ENCODE measurements at places on chromosomes 4 and X. TPM values are rescaled to one million over a fixed set of nuclear protein-coding genes. Genes with fewer than 3 reads are reported as not detected.

DNA sequence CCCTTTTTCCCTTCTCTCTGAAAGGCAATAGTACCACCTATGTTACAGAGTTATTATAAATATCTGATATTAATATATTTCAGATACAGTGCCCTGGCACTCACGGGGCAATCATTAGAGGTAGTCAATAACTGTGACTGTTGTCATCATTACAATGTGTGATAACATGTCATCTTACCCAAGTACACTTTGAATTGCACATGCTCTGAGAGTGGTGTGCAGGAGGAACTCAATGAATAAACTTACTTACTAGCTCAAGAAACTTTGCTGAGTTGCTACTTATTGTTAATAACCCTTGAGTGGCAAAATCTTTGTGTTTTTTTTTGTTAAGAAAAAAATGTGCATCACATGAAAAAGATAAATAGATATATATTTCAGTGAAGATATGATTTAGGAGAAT, 275.1 kb upstream of the RASGEF1B start:
- no peak for DNase-seq

- DNase-seq = no peak
Measured at GRCh38 chr4:31236639-31237173, 516.5 kb downstream of the PCDH7 start.

- DNase-seq = no peak
Measured at GRCh38 chr4:26346203-26346620, 25.4 kb downstream of the RBPJ start.

DNA sequence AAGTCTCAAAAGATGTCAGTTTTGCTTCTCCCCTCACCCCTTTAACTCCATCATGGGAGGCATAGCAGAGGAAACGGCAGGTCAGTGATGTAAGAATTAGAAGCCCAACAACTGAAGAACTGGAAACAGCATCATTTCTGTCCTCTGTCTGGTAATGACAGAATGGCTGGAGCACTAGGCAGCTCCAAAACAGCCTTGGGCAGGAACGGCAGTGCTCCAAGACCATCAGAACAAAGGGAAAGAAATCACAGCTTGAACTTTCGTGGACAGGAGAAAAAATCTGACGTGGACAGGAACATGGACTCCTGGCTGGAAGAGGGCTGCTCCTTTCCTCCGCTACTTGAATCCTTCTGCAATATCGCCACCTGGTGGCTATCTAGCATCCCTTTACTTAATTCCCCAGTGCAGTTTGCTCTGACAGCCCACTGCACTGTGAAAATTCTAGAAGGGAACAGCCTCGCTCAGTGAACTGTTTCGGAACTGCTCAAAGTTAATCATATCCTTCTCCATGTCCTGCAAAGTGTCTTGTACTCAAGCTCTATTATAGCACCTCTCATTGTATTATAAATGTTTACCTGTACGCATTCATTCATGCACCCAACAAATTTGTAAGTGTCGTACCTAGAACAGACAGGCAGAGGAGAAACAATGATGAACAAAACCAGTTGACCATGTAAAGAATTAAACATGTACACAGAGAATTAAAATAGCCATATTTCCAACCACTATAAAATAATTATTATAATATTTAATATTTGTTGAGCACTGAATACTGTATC, 20.4 kb downstream of the SLC25A53 start:
- DNase-seq = peak; percentile 83

DNA sequence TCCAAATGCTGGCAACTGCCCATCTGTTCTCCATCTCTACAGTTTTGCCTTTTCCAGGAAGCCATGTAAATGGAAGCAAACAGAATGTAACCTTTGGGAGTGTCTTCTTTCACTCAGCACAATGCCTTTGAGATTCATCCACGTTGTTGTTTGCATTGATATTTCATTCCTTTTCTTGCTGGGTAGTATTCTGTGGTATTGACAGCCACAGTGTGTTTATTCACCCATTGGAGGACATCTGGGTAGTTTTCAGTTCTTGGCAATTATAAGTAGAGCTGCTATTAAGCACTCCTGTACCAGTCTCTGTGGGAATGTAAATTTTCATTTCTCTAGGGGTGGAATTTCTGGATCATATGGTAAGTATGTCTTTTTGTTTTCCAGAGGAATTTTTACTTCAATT, 194.3 kb upstream of the RPS6KA3 start:
- no peak for DNase-seq

DNA sequence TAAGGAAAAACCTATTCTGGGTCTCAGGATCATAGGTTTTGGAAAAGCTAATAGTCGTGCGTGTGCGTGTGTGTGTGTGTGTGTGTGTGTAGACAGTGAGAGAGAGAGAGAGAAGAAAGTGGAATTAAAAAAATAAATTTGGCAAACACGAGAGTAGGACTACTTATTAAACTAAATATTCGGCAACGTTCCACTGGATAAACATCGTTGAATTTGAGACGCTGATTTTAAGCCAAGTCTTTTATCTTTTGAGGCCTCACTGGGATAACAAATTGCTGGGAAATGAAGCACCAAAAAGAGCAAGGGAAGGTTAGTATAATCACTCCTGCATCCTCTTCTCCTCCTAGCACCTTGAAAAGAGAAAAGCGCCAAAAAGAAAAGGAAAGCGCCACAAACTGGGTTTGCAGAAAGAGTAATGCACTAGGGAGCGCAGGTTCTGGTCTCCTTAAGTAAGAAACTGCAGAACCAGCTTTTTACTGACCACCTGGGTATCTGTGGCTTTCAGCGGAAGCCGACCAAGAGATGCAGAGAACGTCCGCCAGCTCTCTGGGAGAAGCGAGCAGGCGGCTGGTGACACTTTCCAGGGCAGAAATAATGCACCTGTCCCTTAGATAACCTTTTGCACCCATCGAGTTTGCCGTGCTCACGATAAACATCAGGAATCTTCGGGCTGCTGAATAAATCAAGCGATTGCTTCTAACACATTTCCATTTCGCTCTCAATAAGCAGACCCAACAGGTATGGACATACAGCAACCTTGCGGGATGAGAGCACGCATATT, 3.4 kb downstream of the ATOH1 start:
- DNase-seq = no peak

GRCh38 chr4:169945636-169946035, 80.6 kb downstream of the MFAP3L start:
- DNase-seq = no peak

DNA sequence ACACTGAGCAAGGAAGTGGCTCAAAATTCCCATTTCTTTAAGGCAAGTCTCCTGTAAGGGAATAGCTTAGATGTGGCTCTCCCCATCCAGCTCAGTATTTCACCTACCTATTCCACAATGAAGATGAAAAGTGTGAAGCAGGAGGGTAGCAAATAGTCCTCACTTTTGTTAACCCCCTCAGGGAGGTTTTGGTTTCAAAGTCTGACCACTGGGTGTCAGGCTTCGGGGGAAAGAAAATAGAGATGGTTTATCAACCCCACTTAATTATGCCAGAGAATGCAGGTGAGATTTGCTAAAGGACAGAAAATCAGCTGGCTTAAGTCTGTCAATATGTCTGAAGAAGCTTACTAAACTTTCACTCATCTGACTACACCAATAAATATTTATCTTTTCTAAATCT, 69.5 kb downstream of the DHX15 start:
- DNase-seq = no peak

GRCh38 chrX:151702741-151703340, 7.6 kb downstream of the PRRG3 start:
- no peak for DNase-seq

DNA sequence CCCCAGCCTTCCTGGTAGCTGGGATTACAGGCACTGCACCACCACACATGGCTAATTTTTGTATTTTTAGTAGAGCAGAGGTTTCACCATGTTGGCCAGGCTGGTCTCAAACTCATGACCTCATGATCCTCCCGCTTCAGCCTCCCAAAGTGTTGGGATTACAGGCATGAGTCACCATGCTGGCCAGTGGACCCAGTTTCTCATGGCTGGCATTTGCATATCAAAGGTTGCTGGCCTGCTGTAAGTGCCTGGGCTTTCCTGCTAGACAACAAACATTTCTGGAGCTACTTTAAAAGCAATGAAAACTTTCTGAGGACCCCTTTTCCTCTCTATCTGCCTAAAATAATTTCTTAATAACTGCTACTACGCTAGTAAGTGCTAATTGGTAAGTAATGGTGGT, 228.2 kb downstream of the PCDH10 start:
- no peak for DNase-seq

GRCh38 chrX:114924856-114925255, 92.6 kb downstream of the IL13RA2 start:
- no peak for DNase-seq

DNA sequence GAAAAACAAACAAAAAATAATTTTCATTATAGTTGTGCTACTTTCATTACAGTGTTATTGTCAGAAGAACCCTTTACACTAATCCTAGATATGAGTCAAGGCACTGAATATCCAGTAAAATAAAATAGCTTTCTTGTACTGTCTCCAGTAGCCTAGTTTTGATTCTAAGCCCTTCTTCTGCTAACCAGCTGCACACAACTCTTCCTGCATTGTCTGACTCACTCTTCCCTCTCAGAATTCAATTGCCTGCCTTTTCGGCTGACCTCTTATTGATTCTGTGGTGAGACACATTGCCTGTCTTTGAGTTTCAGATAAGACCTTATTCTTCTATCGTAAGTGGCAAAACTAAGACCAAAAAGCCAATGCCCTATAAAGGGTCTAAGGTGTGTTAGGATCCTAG, 26.7 kb upstream of the PCDH18 start:
- DNase-seq = no peak

GRCh38 chr4:75786526-75786925, 62.1 kb downstream of the USO1 start:
- DNase-seq = no peak

DNA sequence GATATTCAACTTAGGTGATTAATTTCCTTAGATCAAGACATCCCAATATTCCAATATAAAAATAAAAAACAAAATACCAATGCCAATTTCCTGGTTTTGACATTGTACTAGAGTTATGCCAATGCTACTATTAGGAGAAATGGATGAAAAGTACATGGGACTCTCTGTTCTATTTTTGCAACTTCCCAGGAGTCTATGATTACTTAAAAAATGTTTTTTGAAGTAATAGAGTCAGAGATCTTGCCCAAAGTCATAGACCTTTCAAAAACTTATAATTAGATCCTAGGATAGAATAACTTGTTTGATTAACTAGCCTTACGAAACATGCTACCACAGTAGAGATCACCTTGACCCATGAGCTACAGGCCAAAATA, 73.6 kb upstream of the MAOA start:
- no peak for DNase-seq

- DNase-seq = no peak
Measured at GRCh38 chrX:142663330-142664095, 362.2 kb upstream of the SPANXN4 start.

DNA sequence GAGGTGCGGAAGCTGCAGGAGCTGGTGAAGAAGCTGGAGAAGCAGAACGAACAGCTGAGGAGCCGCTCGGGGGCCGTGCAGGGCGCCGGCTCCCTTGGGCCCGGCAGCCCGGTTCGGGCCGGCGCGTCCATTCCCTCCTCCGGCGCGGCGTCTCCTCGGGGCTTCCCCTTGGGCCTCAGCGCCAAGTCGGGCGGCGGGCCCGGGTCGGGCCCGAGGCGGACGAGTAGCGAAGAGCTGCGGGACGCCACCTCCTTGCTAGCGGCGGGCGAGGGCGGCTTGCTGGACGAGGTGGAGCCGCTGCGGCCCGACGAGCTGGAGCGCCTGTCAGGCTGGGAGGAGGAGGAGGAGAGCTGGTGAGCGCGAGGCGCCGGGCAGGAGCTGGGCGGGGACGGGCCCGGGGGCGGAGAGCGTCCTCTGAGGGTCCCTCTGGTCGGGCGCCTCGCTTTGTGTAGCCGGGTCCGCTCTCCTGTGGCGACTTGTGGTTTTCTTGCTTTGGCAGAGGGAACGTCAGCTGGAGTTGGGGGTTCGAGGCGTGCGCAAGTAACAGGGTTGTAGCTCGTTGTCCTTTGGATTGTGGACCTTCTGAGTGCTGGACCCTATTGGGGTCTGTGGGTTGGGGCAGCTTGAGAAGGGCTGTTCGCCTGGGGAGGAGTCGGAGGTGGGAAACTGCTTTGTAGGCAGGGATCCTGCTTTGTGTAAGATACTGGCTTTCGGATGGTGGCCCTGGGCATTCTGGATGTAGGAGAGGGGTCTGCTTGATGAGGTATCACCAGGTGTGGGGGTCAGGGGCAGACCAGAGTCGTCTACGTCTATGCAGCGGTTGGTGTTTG, 662 bp downstream of the SLAIN2 start:
- DNase-seq = peak; percentile 45

CLGN gene
- polyA plus RNA-seq = 75.6 TPM

ALG13 gene
- 43.9 TPM for polyA plus RNA-seq

TCP11X2 gene
- 3.0 TPM for polyA plus RNA-seq

CXorf65 gene
- polyA plus RNA-seq = 22.9 TPM

TBX22 gene
- polyA plus RNA-seq = 27.3 TPM

HPSE gene
- 2.0 TPM for polyA plus RNA-seq

SLC9B1 gene
- 108 TPM for polyA plus RNA-seq

USP17L28 gene
- polyA plus RNA-seq = not detected

STS gene
- 4.6 TPM for polyA plus RNA-seq

PCYT1B gene
- 24.0 TPM for polyA plus RNA-seq

Measured in testis (tissue), 5 donors.